ENCODE measurements at places on chromosomes 16 and 17. TPM values are rescaled to one million over a fixed set of nuclear protein-coding genes. Genes with fewer than 3 reads are reported as not detected.

Gene PHF12
- total RNA-seq = 21.5 TPM

Gene RASD1
- 17.5 TPM for total RNA-seq

Gene MT1F
- total RNA-seq = not detected

Gene ERN2
- not detected for total RNA-seq

Gene MYBBP1A
- total RNA-seq = 20.2 TPM

Gene CCDC78
- total RNA-seq = not detected

Gene PIMREG
- total RNA-seq = 1.6 TPM

GRCh38 chr17:49229805-49230600, 584 bp downstream of the PHOSPHO1 start:
- peaks cover 21% of the 10 kb centered on the region for H3K4me1 ChIP-seq
- H3K27ac ChIP-seq = peak overlapping the region; percentile 60
- H3K27me3 ChIP-seq = peaks cover 10% of the 10 kb centered on the region
- H3K4me3 ChIP-seq = peak overlapping the region; percentile 59
- no peaks in the 10 kb centered on the region for H3K36me3 ChIP-seq
- no peak for DNase-seq

DNA sequence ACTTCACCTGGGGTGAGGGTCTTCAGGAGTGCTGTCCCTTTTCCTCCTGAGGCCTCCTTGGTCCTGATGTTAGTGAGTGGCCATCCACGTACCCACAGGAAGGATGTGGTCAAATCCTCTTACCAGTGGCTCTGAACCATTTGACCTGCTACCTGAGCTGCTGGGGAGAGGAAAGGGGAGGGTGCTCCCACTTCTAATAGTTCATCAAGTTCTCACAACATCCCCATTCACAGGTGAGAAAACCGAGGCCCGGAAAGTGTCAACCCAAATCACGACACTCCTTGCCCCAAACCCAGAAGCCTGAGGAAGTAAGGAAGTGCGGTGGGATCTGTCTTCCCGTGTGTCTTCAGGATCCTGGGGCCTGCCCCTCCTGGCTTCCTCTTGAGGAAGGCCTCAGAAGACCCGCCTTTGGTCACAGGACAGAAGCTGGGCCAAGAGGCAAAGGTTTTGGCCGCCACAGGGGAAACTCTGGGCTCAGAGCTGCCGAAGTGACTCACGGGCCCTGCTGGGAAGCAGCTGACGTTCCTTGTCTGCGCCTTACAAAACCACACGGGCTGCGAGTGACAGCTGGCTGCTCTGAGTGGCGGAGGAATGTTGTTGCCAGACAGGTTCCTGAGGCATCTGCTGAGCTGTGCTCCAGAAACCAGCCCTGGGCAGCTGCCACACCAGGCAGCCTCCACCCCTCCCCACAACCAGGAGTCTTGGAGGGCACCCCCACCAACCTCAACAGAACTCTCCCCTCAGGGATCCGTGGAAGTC, 13.9 kb upstream of the KIFC3 start:
- H3K4me3 ChIP-seq = no peak overlapping the region
- peaks cover 19% of the 10 kb centered on the region for H3K4me1 ChIP-seq
- peak; percentile 92 for DNase-seq

DNA sequence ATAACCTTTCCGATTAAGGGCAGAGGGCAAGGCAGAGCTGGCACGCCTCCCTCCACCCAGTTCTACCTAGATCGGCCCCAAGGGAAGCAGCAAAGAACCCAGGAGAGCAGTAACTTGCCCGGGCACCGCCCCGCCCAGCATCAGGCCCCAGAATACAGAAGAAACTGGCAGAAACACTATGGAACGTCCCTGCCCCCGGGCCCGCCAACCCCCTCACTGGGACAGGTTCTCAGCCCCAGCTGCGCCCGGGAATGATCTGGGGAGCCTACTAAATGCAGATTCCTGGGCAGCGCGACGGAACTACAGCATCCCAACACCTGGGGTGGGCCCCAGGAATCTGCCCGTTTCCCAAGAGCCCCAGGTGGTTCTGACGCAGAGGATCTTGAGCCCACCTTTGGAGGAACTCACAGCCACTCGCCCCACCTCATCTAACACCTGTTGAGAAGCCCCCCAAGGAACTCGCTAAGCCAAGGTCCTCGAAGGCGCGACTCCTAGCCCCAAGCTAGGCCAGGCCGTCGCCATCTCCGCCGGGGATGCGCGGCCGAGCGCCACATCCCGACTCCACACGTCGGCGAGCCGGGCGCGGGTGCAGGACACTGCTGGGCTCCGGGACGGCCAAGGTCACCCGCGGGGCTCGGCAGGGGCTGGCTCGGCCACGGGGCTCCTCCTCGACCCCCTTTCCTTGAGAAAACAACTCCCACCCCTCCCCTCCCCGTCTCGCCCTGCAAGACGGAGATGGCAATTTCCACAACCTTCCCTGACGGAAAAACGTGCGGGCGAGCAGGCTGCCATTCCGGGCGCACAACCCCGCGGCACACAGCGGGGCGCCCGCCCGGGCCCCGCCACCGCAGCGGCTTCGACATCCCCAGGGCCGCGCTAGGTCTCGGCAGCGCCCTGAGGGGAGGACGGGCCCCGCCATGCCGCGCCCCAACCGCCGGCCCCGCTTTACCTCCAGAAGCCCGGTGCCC, 913 bp downstream of the CDIP1 start:
- peak overlapping the region; percentile 96 for H3K27ac ChIP-seq
- peak overlapping the region; percentile 92 for H3K4me3 ChIP-seq
- H3K36me3 ChIP-seq = no peaks in the 10 kb centered on the region
- H3K27me3 ChIP-seq = no peaks in the 10 kb centered on the region
- peaks cover 29% of the 10 kb centered on the region for H3K4me1 ChIP-seq

DNA sequence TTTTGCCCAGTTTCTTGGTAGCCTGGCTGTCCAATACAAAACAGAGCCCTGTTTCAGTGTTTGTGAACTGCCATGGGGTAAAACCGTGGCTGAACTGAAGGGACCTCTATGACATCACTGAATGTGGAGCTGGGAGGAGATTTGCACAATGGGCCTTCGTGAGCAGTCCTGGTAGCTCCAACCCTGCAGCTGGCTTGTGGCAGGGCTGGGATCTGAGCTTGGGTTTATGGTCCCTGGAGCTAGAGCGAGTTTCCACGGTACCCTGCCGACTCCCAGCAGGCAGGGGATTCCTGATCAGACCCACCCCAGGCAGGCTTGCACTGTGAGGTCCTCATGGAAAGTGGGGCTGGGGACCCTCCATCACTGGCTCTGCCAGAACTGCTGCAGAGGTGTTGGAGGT, 247.0 kb downstream of the GSG1L start:
- no peaks in the 10 kb centered on the region for H3K4me1 ChIP-seq
- DNase-seq = no peak
- no peaks in the 10 kb centered on the region for H3K36me3 ChIP-seq
- no peak overlapping the region for H3K4me3 ChIP-seq
- H3K27ac ChIP-seq = no peak overlapping the region
- H3K27me3 ChIP-seq = peaks cover 15% of the 10 kb centered on the region

- H3K36me3 ChIP-seq = no peaks in the 10 kb centered on the region
- no peak overlapping the region for H3K4me3 ChIP-seq
- DNase-seq = no peak
- no peaks in the 10 kb centered on the region for H3K27me3 ChIP-seq
Measured at GRCh38 chr16:76661691-76662235, 384.6 kb downstream of the CNTNAP4 start.

DNA sequence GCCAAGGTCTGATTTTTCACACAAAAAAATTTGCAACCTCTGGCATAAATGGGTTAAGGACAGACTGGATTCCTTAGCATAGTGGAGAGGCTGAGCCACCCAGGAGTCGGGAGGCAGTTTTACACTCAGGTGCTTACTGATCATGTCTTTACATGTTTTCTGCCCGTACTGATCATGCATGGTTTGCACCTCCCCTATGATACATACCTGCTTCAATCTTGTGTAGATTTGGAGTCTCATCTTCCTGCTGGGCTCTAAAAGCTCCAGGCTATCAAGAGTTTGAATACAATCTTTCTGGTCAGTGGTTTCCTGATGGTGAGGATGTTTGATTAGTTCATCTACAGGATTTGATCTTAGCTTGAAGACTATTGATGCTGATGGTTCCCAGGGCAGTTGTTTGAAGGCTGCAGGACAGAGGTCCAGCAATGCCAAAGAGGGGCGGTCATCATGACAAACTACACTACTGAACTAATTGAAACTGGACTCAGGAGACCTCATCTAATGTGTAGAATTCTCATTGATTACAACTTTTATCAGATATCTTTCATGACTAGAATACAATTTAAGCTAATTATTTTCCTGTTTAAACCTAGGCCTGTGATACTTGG, 6.9 kb downstream of the C1QBP start:
- H3K4me1 ChIP-seq = peaks cover 6% of the 10 kb centered on the region
- H3K4me3 ChIP-seq = no peak overlapping the region
- no peak overlapping the region for H3K27ac ChIP-seq

- DNase-seq = no peak
- no peaks in the 10 kb centered on the region for H3K4me1 ChIP-seq
- no peaks in the 10 kb centered on the region for H3K36me3 ChIP-seq
- H3K27me3 ChIP-seq = no peaks in the 10 kb centered on the region
- H3K4me3 ChIP-seq = no peak overlapping the region
Measured at GRCh38 chr16:23784811-23785447, 30.1 kb downstream of the CHP2 start.

DNA sequence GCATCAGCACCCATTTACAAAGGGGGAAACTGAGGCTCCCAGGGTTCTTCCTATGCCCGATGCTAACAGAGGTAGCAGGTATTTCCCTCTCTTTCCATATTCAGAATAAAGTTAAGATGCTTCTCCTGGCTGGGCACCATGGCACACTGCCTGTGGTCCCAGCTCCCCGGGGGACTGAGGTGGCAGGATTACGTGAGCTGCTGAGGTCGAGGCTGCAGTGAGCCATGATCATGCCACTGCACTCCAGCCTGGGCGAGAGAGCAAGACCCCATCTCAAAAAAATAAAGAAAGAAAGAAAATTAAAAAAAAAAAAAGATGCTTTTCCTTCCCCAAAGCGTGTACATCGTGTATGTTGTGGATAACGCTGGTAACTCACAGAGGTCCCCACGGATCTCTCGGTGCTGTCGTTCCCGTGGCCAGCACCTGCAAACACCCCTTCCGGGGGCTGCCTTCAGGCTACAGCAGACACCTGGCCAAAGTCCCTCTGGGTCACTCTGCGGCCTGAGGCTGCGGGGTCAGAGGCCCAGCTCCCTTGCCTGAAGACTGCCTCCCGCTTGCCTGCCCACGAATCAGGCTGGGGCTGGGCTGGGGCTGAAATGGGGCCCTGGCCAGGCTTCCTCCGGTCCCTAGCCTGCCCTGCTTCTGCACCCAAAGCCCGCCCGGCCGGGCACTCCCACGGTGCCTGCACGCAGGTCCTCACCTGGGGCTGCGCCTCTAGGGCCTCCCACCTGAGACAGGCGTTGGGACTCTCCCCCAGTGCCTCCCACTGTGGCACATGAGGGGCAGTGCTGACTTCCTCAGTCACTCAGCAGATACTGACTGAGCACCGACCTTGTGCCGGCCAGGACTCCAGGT, 63.1 kb downstream of the ZDHHC7 start:
- no peak for DNase-seq
- H3K27me3 ChIP-seq = no peaks in the 10 kb centered on the region
- no peak overlapping the region for H3K27ac ChIP-seq
- H3K4me3 ChIP-seq = no peak overlapping the region

DNA sequence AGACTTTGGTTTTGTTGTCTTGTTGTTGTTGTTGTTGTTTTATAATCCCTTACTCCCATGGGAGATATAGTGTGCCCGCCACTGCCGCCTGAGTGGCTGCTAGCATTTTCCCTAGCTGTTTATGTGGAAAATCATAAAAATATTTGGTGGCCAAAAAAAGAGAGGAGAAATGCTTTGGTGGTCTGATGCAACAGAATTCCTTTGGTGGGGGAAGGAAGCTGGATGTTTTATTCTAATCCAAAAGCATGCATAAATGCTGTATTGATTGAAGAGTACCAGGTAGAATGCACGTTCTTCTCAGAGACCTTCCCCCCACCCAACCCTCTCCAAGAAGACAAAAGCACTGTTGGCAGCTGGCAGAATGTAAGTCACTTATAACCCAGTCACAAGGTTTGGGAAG, 93.2 kb downstream of the C17orf67 start:
- no peak overlapping the region for H3K27ac ChIP-seq
- no peaks in the 10 kb centered on the region for H3K27me3 ChIP-seq
- no peaks in the 10 kb centered on the region for H3K4me1 ChIP-seq
- H3K4me3 ChIP-seq = no peak overlapping the region
- H3K36me3 ChIP-seq = no peaks in the 10 kb centered on the region

DNA sequence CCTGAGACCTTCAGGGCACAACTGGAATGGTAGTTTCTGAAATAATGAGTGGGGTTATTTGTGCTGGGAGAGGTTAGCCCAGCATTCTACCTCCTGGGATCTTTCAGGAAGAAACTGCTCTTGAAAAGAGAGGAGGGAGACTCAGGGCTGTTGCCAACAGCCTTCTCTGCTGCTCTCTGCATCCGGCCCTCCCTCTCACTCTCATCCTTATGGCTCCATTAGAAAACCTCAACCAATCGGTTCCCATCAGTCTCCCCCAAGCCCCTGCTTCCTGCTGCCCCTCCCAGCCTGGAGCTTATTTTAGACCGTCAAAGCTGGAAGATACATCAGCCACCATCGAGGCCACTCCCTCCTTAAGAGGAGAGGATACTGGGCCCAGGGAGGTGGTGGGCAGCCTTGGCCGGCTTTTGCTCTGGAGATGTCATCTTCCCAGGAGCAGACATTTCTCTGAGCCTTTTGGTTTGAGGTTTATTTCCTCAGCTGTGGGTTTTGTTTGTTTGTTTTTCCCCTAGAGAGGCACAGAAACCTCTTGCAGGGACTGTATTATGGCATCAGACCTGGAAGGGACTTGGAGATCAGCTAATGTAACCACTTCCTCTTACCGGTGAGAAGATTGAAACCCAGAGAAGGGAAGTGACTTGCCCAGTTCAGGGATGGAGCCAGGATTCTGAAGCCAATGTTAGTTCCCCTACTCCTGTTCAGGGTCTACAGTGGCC, 2.7 kb downstream of the MPRIP start:
- peak overlapping the region; percentile 86 for H3K27ac ChIP-seq
- DNase-seq = no peak
- peak overlapping the region; percentile 85 for H3K4me3 ChIP-seq
- peaks cover 46% of the 10 kb centered on the region for H3K4me1 ChIP-seq
- H3K36me3 ChIP-seq = no peaks in the 10 kb centered on the region
- no peaks in the 10 kb centered on the region for H3K27me3 ChIP-seq

- no peak for DNase-seq
- H3K36me3 ChIP-seq = no peaks in the 10 kb centered on the region
- H3K4me1 ChIP-seq = peaks cover 20% of the 10 kb centered on the region
- H3K27me3 ChIP-seq = peaks cover 29% of the 10 kb centered on the region
- H3K27ac ChIP-seq = peak overlapping the region; percentile 85
Measured at GRCh38 chr17:9022573-9023391, 1.5 kb downstream of the NTN1 start.

DNA sequence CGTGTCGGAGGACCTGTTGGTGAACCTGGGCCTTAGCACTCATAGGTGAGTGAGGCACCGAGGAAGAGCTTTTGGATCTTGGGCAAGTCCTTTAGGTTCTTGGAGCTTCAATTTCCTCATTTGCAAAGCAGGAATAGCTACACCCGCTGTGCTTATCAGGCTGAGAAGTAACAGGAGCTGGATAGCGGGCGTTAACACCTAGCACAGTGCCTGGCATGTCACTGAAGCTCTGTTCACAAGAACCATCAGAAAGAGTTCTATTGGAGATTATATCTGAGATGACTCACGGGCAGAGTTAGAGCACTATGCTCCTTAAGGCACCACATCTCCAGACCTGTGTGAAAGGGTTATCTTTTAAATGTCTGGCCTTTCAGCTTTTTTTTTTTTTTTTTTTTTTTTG, 12.8 kb downstream of the MEOX1 start:
- H3K27ac ChIP-seq = no peak overlapping the region
- no peak overlapping the region for H3K4me3 ChIP-seq
- H3K36me3 ChIP-seq = no peaks in the 10 kb centered on the region
- no peaks in the 10 kb centered on the region for H3K27me3 ChIP-seq
